Endothelial cell of coronary artery (primary cell): ENCODE measurements at places on chromosomes 3 and 15. TPM values are rescaled to one million over a fixed set of nuclear protein-coding genes. Genes with fewer than 3 reads are reported as not detected.

UBP1 gene
- 48.1 and 57.1 TPM in 2 replicates for total RNA-seq

ZMYND10 gene
- 0.36 and 0.38 TPM in 2 replicates for total RNA-seq

GBE1 gene
- 97.6 and 186 TPM in 2 replicates for total RNA-seq

LMAN1L gene
- not detected in 2 replicates for total RNA-seq

VPS13C gene
- 79.4 and 81.6 TPM in 2 replicates for total RNA-seq

BCHE gene
- total RNA-seq = 0.09 and 1.1 TPM in 2 replicates

CADPS gene
- not detected in 2 replicates for total RNA-seq

PAQR9 gene
- total RNA-seq = under 0.01 TPM in 1 of 2 replicates, not detected in the other

MOBP gene
- 0.09 and 0.19 TPM in 2 replicates for total RNA-seq

IRAK2 gene
- 21.5 and 21.7 TPM in 2 replicates for total RNA-seq

MORC1 gene
- total RNA-seq = not detected in 2 replicates

GABRR3 gene
- not detected in 2 replicates for total RNA-seq

XPC gene
- total RNA-seq = 39.1 and 54.5 TPM in 2 replicates
